ENCODE measurements at places on chromosomes 12 and 14.

DNA sequence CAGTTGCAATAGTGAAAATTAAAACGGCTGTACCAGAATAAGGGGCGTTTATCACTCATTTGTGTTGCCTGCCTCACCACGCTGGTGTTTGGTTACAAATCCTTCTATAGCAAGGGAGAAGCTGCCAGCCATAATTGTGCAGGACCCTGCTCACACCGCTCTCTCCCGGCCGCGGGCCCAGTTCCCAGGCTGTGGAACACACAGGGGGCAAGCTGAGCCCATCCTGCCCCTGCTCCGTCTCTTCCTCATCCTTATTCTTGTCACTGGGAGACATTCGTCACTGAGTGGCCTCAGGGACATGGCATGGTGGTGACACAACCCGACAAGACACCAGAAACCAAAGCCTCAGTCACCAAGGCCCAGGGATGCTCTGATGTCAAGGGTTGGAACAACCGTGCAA is 116.3 kb upstream of the FKBP4 start:
- DNase-seq, result no peak

DNA sequence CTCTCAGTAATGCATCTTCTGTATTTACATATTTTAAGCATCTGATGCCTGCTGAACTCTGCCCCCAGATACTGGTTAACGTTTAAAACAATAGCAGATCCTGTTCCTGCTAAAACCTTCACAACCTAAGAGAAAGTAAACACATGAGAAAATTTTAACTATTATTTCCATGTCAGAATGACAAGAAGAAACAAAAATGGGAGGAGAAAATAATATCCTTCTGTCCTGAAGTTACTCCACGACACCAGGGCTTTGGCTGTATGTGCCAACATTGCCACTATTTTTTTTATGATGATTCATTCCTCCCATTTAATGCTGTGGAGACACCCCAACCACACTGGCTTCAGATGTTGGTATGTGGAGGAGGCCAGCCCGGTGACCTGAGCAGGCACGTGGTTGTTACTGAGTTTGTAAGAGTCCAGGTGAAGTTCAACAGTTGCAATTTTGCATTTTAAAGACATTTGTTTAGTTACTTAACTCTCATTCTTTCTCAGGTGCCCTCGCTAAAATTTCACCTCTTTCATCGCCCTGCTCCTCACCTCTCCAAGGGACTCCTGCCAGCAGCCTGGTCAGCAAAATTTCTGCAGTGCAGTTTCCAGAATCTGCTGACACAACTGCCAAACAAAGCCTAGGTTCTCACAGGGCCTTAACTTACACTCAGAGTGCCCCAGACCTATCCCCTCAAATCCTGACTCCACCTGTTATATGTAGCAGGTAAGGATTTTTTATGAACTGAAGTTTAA is 65.5 kb upstream of the SLCO1C1 start:
- no peak for DNase-seq

- no peak for DNase-seq
Measured at GRCh38 chr12:116325336-116325664, 47.8 kb upstream of the MED13L start.

DNA sequence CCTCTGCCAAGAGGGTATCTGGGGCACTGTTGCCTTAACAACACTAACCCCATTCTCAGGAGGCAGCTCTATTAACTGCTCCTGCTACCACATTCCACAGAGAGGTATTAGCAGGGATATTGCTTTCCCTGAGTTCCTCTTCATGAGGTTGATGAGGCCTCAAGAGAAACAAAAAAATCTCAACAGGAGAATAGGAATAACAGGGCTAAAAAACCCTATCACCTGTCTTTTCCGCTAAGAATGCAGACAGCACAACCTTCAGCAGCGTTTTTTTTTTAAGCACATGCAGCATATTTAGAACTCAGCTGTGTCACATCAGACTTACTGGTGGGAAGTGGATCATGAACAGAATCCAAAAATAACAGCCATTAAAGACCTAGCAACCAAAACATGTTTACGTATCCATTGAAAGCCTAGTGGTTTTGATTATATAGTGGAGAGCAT is 29.2 kb downstream of the ATF7 start:
- no peak for DNase-seq

GRCh38 chr12:127150479-127150878 is 1116.5 kb upstream of the TMEM132C start:
- DNase-seq, result no peak

- no peak for DNase-seq
Measured at GRCh38 chr14:23392613-23393012, 15.5 kb downstream of the MYH6 start.

- DNase-seq, result no peak
Measured at GRCh38 chr14:24802236-24802635, 168.2 kb upstream of the GZMB start.

GRCh38 chr12:51959921-51960320 is 8.4 kb downstream of the ACVR1B start:
- DNase-seq, result no peak

DNA sequence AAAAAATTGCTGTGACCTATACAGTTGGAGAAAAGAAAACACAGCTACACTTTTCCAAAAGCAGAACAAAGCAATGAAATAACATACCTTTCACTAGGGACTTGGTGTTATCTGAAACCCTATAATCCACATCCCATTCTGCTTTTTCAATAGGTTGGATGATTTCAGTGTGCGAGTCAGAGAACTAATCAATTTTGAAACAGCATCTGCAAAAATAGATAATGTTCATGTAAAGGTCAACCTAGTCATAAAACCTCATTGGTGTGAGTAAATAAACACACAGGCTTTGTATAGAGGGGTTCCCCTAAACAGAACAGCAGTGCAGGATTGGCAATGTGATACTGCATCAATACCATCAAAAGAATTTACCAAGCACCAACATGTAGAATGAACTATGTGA is 173.0 kb upstream of the G2E3 start:
- DNase-seq, result no peak

DNA sequence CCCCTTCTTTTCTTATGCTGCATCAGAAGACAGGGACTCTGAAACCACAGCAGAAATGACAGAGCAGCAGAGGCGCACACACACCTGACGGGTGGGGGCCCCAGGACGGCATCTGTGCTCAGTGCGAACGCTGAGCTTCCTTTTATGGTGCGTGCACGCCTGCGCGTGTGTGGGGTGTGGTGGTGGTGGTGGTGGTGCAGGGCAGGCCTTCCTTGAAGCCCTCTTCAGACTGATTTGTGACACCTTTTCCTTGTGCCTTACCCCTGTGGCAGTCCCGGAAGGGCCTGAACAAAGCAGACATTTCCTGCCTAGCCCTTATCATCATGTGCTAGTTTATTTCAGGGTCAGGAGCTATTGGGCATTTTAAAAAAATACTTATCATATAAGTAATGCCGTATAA is 75.7 kb downstream of the TSPAN9 start:
- no peak for DNase-seq

DNA sequence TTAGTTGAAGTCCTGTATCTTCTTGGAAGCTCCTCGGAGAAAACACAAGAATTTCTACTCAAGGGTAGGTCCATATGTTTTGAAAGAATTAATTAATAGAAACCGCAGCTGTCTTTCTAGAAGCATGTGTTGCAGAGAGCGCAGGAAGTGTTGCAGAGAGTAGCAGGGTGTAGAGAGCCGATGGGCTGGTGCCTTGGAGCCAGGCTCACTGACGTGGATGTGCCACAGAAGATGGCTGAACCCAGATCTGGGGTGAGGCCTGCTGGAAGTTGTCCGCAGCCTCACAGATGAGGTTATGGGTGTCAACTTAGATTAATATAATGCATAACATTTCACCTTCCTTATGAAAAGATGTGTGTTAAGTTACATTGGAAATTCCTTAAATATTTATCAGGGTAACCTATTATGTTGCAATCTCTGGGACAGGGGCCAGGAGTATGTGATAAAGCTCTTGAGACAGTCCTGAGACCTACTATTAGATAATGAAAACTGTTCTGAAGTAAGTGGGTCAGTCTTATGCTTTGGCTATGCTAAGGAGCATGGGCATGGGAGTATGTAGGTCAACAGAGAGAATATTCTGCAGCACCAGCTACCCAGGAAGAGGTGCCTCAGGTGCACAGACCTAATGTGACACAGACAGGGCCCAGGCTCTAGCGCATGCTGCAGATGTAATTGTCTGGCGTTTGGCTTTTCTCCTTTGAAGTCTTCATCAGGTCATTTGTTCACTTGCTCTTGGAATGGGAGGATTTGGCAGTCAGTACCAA is 973.3 kb downstream of the BCL11B start:
- DNase-seq, result no peak

DNA sequence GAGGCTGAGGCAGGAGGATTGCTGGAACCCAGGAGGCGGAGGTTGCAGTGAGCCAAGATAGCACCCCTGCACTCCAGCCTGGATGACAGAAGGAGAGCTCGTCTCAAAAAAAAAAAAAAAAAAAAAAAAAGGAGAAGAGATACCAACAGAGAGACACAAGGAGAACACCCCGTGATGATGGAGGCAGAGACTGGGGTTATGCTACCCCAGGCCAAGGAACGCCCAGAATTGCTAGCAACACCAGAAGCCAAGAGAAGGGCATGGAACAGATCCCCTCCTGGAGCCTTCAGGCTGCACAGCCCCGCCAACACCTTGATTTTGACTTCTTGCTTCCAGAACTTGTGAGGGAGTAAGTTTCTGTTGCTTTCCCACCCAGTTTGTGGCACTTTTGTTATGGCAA is 148.0 kb upstream of the FOXN3 start:
- no peak for DNase-seq

- DNase-seq, result no peak
Measured at GRCh38 chr12:86914721-86915120, 658.5 kb upstream of the MGAT4C start.

GRCh38 chr12:121524196-121524916 is 56.5 kb downstream of the KDM2B start:
- no peak for DNase-seq

DNA sequence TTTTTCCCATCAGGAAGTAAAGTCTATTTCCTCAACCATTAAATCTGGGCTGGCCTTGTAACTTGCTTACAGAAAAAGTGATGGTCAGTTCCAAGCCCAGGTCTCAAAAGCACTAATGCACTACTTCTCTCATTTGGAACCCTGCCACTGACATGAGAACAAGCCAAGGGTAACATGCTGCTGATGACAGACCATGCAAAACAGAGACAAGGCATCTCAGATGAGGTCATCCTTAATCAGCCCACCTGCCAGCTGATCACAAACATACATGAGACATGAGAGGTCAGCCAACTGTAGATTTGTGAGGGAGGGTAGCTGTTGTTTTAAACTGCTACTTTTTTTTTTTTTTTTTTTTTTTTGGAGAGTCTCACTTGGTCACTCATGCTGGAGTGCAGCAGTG is 16.2 kb downstream of the TWF1 start:
- no peak for DNase-seq

DNA sequence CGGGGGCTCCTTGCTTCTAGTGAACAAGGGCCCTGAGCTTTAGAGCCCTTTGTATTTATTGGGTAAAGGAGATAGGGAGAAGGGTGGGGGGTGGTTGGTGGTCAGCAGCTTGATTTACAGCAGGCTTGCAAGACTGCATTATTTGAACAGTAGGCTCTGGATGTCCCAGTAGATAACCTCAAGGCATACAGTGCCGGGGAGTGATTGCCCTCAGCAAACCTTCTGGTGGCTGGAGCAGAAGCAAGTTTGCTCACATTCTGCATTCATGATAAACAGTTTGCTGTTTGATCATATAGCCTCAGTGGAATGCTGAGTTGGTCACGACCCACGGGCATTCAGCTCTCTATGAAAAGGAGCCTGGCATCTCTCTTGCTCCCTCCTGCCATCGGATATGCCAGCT is 16.5 kb upstream of the MAPKAPK5 start:
- DNase-seq, result no peak

DNA sequence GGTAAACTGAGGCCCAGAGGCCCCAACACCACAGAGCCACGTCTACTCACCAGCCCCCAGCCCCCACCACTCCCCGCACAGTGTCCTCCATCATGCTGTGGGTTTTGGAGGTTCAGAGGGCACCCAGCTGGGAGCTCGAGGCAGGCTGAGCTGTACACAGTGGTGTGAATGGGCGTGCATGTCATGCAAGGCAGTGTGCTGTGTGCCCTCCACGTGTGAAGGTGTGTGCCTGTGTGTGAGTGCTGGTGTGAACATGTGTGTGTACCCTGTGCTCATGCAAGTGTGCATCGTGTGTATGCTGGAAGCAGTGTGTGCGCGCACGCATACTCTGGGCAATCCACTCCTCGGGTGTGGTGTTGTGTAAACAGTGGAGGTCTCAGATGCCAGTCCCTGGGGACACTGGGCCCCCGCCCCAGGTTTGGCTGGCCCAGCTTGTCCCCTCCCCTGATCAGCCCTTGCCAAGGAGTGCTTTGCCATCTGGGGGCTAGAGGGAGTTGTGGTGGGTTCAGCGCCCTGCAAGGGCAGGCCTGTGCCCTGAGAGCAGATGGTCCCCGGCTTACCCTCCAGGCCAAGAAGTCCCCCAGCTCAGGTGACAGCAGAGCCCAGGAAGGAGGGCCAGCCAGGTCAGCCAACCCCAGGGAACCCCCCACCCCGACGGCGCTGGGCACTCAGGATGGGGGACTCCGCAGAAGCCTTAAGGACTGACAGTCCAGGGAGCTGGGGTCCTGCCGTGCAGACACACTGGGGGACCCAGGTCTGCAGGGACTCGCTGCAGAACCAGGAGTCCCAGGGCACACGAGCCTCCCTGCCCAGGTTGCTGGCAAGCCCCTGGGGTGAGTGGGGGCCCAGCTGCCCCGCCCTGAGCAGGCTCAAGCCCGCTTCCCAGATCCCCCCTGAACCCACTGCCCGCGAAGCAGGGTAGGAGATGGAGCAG is 23.8 kb upstream of the GPR132 start:
- DNase-seq, result no peak

DNA sequence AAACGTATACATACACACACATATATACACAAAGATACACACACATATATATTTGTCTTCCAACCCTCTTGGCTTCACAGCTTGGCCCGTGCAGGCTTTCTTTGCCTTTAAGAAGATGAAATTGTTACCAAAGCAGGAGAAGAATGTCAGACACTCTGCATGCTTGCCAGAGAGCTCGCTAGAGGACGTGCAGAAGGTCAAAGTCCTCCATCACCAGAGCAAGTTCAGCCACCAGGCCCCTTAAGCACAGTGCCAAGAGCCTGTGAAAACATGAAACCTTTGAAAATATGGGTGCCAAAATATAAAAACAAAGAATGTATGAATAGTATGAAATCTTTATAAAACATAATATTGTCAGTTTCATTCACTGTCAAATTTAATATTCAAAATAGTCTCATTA is 14.9 kb upstream of the MCRS1 start:
- no peak for DNase-seq

DNA sequence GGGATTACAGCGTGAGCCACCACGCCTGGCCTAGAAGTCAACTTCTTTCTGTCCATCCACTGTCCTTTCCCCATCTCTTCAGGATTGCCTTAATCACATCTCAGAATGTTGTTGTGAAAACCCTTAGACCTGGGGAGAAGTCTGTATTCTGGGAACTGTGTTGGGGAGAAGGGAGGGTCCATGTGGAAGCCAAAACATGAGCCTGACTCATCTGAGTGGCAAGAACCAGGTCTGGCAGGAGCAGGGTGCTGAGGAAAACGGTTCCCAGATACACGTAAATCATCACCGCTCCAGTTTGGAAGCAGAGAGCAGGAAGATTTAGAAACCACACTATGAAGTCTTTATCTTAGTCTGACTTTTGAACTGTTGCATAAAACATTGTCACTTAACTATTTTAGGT is 245.6 kb upstream of the RGS6 start:
- DNase-seq, result no peak

GRCh38 chr12:123744836-123745235 is 17.3 kb upstream of the DNAH10 start:
- no peak for DNase-seq

GRCh38 chr12:11951209-11951608 is 119.5 kb upstream of the BCL2L14 start:
- DNase-seq, result no peak

GRCh38 chr12:116558280-116559161 is 660 bp upstream of the MAP1LC3B2 start:
- no peak for DNase-seq

All from activated CD4-positive, alpha-beta T cell treated with anti-CD3 and anti-CD28 coated beads for 24 hours (primary cell).